WERI-Rb-1 (cell line): ENCODE measurements at places on chromosomes 3 and 15.

DNA sequence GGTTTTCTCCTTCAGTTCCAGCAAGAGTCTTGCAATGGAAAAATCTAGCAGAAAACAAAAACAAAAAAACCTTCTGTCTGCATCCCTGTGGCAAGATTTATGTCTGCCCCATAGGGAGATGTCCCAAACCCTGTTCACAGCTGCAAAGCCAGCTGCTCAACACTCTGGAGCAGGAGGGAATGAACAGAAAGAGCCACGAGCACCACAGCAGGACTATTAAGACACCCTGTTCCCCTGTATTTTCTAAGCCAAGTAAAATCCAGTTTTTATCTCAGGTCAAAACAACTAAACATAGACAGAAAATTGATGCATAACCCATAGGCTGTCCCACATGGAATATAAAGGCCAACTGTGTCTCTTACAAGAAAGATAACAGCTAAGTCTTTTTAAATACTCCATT is 357.9 kb downstream of the LSAMP start:
- DNase-seq: no peak

DNA sequence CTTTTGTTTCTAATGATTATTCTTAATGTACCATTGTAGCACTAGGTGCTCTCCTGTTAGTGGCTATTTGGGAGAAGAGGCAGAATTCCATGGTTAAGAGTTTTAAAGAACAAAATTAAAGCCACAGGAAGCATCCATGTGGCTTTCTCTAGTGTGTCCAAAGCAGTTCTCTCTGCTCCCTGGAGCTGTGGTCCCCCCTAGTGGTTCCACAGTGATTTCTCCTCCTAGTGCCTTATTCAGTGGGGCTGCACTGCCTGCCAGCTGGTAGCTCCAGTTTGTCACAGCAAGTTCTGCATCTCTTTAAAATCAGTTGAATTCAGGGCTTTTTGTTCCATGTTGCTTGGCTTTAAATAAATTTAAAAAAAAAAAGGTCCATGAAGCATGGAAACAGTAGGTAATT is 39.6 kb upstream of the FAM98B start:
- peak; percentile 33 for DNase-seq

GRCh38 chr15:63169788-63170187 is 12.5 kb upstream of the RPS27L start:
- DNase-seq: no peak

- no peak for DNase-seq
Measured at GRCh38 chr3:126194713-126195305, 14.4 kb upstream of the ALDH1L1 start.

DNA sequence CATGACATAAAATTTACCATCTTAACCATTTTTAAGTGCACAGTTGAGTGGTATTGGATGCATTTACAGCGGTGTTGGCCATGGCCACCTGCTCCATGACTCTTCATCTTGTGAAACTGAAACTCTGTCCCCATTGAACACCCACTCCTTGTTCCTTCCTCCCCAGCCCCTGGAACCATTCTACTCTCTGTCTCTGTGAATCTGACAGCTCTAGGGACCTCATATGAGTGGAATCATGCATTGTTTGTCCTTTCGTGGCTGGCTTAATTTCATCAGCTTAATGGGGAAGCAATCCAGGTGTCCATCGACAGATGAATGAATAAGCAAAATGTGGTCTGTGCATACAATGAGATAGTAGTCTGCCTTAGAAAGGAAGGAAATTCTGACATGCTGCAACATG is 42.5 kb downstream of the PLXNA1 start:
- no peak for DNase-seq

- no peak for DNase-seq
Measured at GRCh38 chr3:187763850-187764648, 18.8 kb upstream of the BCL6 start.

- no peak for DNase-seq
Measured at GRCh38 chr3:172980849-172981248, 160.2 kb downstream of the SPATA16 start.
